ENCODE measurements at places on chromosomes 7 and 10. TPM values are rescaled to one million over a fixed set of nuclear protein-coding genes. Genes with fewer than 3 reads are reported as not detected.

The PLCE1 gene
- 2.5 TPM for total RNA-seq

The DYNC1I1 gene
- total RNA-seq = 4.5 TPM

The EXOSC1 gene
- total RNA-seq = 26.0 TPM

The INHBA gene
- total RNA-seq = 8.8 TPM

The HMX3 gene
- 0.23 TPM for total RNA-seq

The SLC39A12 gene
- total RNA-seq = not detected

The GBX1 gene
- not detected for total RNA-seq

The HECW1 gene
- 2.1 TPM for total RNA-seq

The HELLS gene
- total RNA-seq = 11.7 TPM

The SYT15B gene
- total RNA-seq = 2.8 TPM

The NRP1 gene
- total RNA-seq = 91.4 TPM

The PBLD gene
- total RNA-seq = 4.7 TPM

The EGR2 gene
- total RNA-seq = 4.6 TPM

The PROSER2 gene
- total RNA-seq = 6.9 TPM

The DLG5 gene
- total RNA-seq = 45.5 TPM

The GNGT1 gene
- total RNA-seq = 0.92 TPM

The GDF2 gene
- total RNA-seq = not detected

The NUTM2A gene
- total RNA-seq = 1.1 TPM

The KAZALD1 gene
- 0.94 TPM for total RNA-seq

The IL15RA gene
- total RNA-seq = 6.2 TPM

The TSPAN15 gene
- total RNA-seq = 2.8 TPM

The CARD11 gene
- total RNA-seq = 1.9 TPM

The DDX50 gene
- total RNA-seq = 44.6 TPM

The SRRM3 gene
- total RNA-seq = 7.7 TPM

The CELF2 gene
- total RNA-seq = 80.0 TPM

The TMEM176B gene
- 86.7 TPM for total RNA-seq

The STN1 gene
- 19.3 TPM for total RNA-seq

The SPDYE1 gene
- not detected for total RNA-seq

The ANKRD61 gene
- 0.57 TPM for total RNA-seq

The LRRD1 gene
- total RNA-seq = not detected

The LFNG gene
- 0.86 TPM for total RNA-seq

The SH2D4B gene
- 0.05 TPM for total RNA-seq

The FAS gene
- total RNA-seq = 74.8 TPM

The BNIP3 gene
- total RNA-seq = 53.5 TPM

The PON1 gene
- 1.6 TPM for total RNA-seq

The CYCS gene
- 68.3 TPM for total RNA-seq

The HOXA7 gene
- 4.5 TPM for total RNA-seq

The ZCWPW1 gene
- total RNA-seq = 6.2 TPM

The PLXDC2 gene
- 41.3 TPM for total RNA-seq

The DNAJC12 gene
- total RNA-seq = 10.6 TPM

The CTAGE6 gene
- total RNA-seq = 0.38 TPM

The CALCR gene
- total RNA-seq = not detected

The SLC35B4 gene
- total RNA-seq = 17.1 TPM

The SPDYE18 gene
- 1.3 TPM for total RNA-seq

The ABCC2 gene
- 1.8 TPM for total RNA-seq

The UNC5B gene
- total RNA-seq = 7.2 TPM
